ENCODE measurements at places on chromosomes 12 and 14. TPM values are rescaled to one million over a fixed set of nuclear protein-coding genes. Genes with fewer than 3 reads are reported as not detected.

Gene RIN3
- total RNA-seq = 4.8 TPM

Gene HECTD4
- total RNA-seq = 38.4 TPM

Gene NUAK1
- total RNA-seq = 17.8 TPM

Gene PLEKHD1
- 0.11 TPM for total RNA-seq

Gene PRB2
- not detected for total RNA-seq

- no peaks in the 10 kb centered on the region for H3K27me3 ChIP-seq
- H3K4me1 ChIP-seq = no peaks in the 10 kb centered on the region
- H3K36me3 ChIP-seq = peaks cover 4% of the 10 kb centered on the region
These were observed 31.0 kb downstream of the NFYB start for GRCh38 chr12:104106965-104107364.

DNA sequence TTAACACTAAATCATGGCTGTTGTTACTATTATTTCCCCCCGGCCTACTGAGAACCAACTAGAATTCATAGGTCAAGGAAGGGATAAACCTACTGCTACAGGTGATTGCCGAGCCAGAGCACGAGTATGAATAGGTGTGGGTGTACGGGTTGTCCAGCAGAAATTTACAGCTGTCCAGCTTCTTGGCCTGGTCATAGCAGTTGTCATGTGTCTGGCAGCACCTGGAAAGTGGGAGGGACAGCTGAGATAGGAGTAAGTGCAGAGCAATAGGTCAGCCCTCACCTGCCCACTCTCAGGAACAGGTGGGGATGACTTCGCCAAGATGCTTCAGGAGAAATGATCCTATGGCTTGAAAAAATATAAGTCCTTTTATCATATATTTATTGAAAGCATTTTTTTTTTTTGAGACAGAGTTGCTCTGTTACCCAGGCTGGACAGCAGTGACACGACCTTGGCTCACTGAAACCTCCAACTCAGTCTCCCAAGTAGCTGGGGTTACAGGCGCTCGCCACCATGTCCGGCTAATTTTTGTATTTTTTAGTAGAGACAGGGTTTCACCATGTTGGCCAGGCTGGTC, 2.6 kb downstream of the PLA2G1B start:
- H3K4me1 ChIP-seq = no peaks in the 10 kb centered on the region
- H3K36me3 ChIP-seq = no peaks in the 10 kb centered on the region
- H3K27ac ChIP-seq = no peak overlapping the region
- no peaks in the 10 kb centered on the region for H3K27me3 ChIP-seq

DNA sequence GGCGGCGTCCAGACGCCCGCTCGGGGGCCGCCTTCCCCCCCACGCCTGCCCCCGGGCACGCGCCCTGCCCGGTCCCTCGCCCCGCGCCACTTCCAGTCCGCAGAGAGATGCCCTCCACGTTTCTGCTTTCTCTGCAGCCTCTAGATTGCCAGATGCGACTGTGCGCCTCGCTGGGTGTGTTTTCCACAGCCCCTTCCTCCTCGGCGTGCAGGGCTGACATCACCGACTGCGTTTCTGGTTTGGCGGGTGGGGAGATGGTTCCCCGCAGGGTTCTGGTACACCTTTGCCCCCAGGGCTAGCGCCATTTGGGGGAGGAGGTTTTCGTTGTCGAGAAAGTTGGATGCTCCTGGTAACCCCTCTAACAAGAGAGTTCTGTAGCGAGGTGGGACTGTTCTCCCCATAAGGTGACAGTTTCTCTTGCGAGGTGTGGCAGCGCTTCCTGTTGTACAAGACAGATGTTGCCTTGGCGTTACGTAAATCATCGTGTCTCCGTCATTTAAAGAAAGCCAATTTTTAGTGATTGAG, 1.5 kb downstream of the CALM1 start:
- peak; percentile 73 for DNase-seq
- H3K4me3 ChIP-seq = peak overlapping the region; percentile 83
- no peaks in the 10 kb centered on the region for H3K27me3 ChIP-seq
- peaks cover 38% of the 10 kb centered on the region for H3K36me3 ChIP-seq
- peaks cover 3% of the 10 kb centered on the region for H3K4me1 ChIP-seq
- H3K27ac ChIP-seq = peak overlapping the region; percentile 30

- H3K27ac ChIP-seq = no peak overlapping the region
- H3K4me1 ChIP-seq = peaks cover 8% of the 10 kb centered on the region
- H3K36me3 ChIP-seq = no peaks in the 10 kb centered on the region
- DNase-seq = no peak
These were observed 6.4 kb upstream of the TC2N start for GRCh38 chr14:91873471-91874415.

DNA sequence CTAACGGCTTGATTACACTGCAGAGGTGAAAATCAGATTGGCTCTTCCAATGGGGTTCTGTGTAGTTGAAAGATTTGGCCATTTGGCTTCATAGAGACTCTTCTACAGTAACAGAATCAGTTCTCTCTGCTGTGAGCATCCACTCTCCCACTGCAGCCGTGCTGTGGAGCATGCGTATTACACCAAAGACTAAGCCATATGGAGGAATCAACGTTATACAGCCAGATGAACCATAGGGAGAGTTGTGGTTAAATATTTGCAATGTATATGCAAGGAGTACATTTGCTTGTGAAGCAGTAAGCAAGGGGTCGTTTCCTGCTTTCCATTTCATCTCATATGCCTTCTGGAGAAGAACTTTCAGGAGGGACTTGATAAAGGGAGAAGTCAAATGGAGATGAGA, 331.1 kb upstream of the FKBP4 start:
- no peak overlapping the region for H3K27ac ChIP-seq
- DNase-seq = no peak
- no peak overlapping the region for H3K4me3 ChIP-seq
- H3K36me3 ChIP-seq = no peaks in the 10 kb centered on the region
- no peaks in the 10 kb centered on the region for H3K27me3 ChIP-seq

- DNase-seq = peak; percentile 85
- no peak overlapping the region for H3K27ac ChIP-seq
- H3K27me3 ChIP-seq = no peaks in the 10 kb centered on the region
- H3K36me3 ChIP-seq = no peaks in the 10 kb centered on the region
These were observed 53.9 kb upstream of the NCOR2 start for GRCh38 chr12:124621296-124621660.

DNA sequence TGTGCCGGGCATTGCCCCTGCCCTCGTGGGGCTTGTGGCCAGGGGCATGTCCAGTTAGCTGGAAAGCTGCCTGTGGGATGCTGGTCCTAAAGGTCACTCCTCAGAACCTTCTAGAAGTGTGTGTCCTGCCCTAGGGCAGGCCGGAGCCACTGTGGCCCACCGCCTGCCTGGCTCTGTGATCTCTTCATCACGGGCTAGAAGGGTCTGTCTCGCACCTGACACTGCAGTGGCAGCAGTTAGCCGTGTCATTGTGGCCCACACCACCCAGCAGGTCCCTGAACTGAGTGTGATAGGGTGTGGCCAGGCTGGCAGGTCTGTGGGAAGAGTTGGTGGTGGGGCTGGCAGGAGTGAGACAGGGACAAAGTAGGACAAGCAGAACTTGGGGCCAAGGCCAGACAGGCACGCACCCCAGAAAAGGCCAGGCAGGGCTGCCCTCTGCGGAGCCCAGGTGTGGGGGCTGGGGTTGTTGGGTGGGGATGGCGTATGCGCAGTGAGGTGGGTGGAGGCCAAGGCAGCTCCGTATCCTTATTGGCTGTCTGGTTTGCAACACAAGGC, 41.2 kb downstream of the ADGRD1 start:
- DNase-seq = no peak
- no peak overlapping the region for H3K27ac ChIP-seq
- no peak overlapping the region for H3K4me3 ChIP-seq
- H3K4me1 ChIP-seq = no peaks in the 10 kb centered on the region

- no peak overlapping the region for H3K27ac ChIP-seq
- H3K27me3 ChIP-seq = no peaks in the 10 kb centered on the region
- DNase-seq = no peak
- H3K4me1 ChIP-seq = no peaks in the 10 kb centered on the region
- no peak overlapping the region for H3K4me3 ChIP-seq
These were observed 45.2 kb downstream of the CDK17 start for GRCh38 chr12:96354844-96355534.

GRCh38 chr14:104654119-104654518, 35.3 kb upstream of the INF2 start:
- H3K4me1 ChIP-seq = no peaks in the 10 kb centered on the region
- no peaks in the 10 kb centered on the region for H3K36me3 ChIP-seq
- no peak overlapping the region for H3K27ac ChIP-seq
- no peaks in the 10 kb centered on the region for H3K27me3 ChIP-seq
- no peak for DNase-seq

- DNase-seq = no peak
- H3K27me3 ChIP-seq = no peaks in the 10 kb centered on the region
- H3K4me1 ChIP-seq = no peaks in the 10 kb centered on the region
- no peak overlapping the region for H3K27ac ChIP-seq
These were observed 8.4 kb downstream of the GPRC5A start for GRCh38 chr12:12899530-12900380.
